ENCODE measurements at places on chromosomes 3 and 15.

DNA sequence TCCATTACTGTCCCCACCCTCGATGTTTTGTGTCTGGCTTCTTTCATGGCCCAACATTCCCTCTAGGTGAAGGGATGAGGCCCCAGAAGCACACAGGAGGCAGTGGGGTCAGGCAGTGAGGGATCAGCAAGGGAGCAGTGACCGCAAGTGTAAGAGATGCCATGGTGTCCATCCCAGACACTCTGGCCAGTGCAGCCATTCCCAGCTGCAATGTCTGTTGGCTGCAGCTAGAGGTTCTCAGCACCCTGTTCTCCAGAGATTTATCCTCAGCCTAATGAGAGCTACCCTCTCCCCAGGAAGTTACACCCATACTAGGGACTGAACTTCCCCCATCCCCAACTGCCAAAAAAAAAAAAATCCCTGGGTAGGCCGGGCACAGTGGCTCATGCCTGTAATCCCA, 40.2 kb downstream of the TRANK1 start:
- DNase-seq = no peak

GRCh38 chr3:89762405-89762804, 655.0 kb downstream of the EPHA3 start:
- DNase-seq = no peak

DNA sequence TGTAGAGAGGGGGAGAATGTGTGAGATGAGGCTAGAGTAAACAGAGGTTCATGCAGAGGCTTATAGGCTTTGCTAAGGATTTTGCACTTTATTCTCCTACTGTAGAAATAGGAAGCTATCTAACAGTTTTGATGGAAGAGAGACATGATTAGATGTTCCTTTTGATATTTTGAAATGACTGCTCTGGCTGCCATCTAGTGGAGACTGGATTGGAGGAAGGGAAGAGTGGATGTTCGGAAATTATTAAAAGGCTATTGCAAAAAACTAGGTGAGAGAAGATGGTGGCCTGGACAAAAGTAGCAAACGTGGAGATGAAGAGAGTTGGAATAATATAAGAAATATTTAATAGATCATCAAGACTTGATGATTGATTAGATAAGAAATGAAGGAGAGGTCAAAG, 42.2 kb downstream of the SYN2 start:
- DNase-seq = peak; percentile 23

- DNase-seq = no peak
Observed at GRCh38 chr3:41652506-41652905, 309.4 kb downstream of the ULK4 start.

GRCh38 chr15:77577366-77577950, 55.3 kb downstream of the LINGO1 start:
- DNase-seq = no peak

Data from endothelial cell of umbilical vein (primary cell).